Activated CD4-positive, alpha-beta T cell treated with anti-CD3 and anti-CD28 coated beads, Interleukin-10, Interleukin-2, amounts not matched to agents 100 ng/mL and 50 ng/mL, durations not matched to agents 16 hours and 8 hours (primary cell): ENCODE measurements at places on chromosomes 7 and 10.

GRCh38 chr10:21488957-21489446 lies 36.5 kb downstream of the SKIDA1 start:
- DNase-seq, result no peak

GRCh38 chr10:63268149-63268797 lies 135.1 kb downstream of the NRBF2 start:
- no peak for DNase-seq

GRCh38 chr10:5659702-5660528 lies 6.5 kb downstream of the ASB13 start:
- DNase-seq, result peak; percentile 43

- DNase-seq, result no peak
Observed at GRCh38 chr10:3422282-3422681, 249.7 kb upstream of the PITRM1 start.

GRCh38 chr10:72626444-72626754 lies 520 bp upstream of the MICU1 start:
- no peak for DNase-seq

- no peak for DNase-seq
Observed at GRCh38 chr7:17422966-17423365, 124.5 kb downstream of the AHR start.

GRCh38 chr10:72088889-72089575 lies 681 bp upstream of the SPOCK2 start:
- DNase-seq, result peak; percentile 69

- DNase-seq, result no peak
Observed at GRCh38 chr7:88737632-88738031, 21.9 kb upstream of the ZNF804B start.

GRCh38 chr10:43901302-43901701 lies 252.6 kb upstream of the ZNF32 start:
- no peak for DNase-seq

DNA sequence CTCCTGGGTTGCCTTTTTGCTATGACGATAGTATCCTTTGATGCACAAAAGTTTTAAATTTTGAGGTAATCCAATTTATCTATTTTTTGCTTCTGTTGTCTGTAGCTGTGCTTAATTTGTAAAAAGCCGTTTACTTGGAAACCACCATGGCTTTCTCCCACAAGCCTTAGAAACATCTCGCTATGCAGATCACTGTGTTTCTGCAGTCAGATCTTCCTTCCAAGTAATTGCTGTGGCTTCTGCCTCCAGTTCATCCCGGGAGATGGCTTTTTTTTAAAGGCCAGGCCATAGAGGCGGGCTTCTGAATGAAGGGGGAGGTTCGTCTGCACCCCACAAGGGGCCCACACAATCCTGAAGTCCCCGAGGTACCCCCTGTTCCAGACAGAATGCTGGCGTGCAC lies 48.3 kb upstream of the OCM2 start:
- DNase-seq, result no peak

GRCh38 chr7:147413557-147413870 lies 1177.1 kb upstream of the C7orf33 start:
- no peak for DNase-seq

- no peak for DNase-seq
Observed at GRCh38 chr7:80775482-80775881, 137.0 kb downstream of the CD36 start.

GRCh38 chr10:1628757-1629156 lies 108.6 kb downstream of the ADARB2 start:
- no peak for DNase-seq
